ENCODE measurements at places on chromosomes 5 and 9.
A peak's percentile ranks its signal among the peaks of the same experiment; 100 is the strongest.

DNA sequence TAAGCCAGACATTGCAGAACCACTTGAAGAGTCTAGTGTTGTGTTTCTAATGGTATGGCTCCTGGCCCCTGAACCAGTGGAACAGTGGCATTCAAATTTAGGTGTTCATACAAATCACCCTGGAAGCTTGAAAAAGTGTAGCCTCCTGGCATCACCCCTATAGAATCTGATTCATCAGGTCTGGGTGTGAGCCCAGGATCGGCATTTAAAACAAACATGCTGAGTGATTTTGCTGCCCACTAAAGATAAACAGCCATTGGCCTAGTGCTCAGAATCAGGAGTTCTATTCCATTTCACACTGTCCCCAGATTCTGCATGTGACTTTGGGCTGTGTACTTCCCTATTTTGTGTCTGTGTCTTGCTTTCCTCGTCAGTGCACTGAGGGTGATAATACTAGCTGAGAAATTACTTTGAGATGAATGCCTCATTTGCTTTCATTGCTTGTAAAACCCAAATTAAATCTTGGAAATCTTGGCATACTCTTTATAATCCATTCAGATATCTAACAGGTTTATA, 241.5 kb upstream of the CLINT1 start:
- no peak for DNase-seq

- DNase-seq, result no peak
Observed at GRCh38 chr5:135108992-135109391, 75.0 kb upstream of the PITX1 start.

- DNase-seq, result no peak
Observed at GRCh38 chr5:124867137-124867704, 120.8 kb upstream of the ZNF608 start.

- no peak for DNase-seq
Observed at GRCh38 chr5:136864960-136865359, 499.6 kb upstream of the TRPC7 start.

GRCh38 chr5:31827867-31828266, 188.9 kb downstream of the PDZD2 start:
- no peak for DNase-seq

- no peak for DNase-seq
Observed at GRCh38 chr5:93403141-93403928, 177.7 kb downstream of the NR2F1-AS1 start.

DNA sequence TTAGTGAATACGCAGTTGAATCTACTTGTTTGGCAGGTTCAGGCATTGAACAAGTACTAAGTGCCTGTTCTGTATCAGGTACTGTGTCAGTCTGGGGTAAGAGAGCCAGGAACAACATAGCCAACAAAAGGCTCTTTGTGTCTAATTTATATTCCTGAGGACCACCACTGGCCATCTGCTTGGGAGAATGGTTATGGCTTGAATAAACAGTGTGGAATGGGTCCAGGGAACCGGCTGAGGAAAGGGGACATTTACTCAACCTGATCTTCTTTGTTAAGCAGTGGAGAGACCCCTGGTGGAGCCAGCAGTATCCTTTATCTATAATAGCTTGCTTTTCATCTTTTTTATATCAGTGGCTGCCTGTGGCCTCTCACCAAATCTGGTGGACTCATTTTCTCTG, 38.6 kb downstream of the EXOSC2 start:
- no peak for DNase-seq

DNA sequence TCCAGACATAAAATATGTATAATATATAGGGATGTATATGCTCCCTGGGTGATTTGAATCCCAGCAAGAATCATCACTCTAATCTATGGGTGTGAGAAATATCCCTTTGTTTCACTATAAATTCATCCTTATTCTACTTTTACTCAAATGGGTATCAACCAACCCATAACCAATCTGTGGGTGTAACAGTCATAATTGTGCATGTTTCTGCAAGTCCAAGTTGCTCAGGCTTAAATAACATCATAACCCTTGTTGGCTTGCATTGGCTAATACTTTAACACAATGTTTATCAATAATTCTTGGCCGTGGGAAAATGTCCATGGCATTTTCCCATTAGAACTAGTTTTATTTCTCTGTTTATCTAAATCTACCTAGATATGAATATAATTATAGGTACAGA, 530.5 kb upstream of the TLE4 start:
- no peak for DNase-seq

DNA sequence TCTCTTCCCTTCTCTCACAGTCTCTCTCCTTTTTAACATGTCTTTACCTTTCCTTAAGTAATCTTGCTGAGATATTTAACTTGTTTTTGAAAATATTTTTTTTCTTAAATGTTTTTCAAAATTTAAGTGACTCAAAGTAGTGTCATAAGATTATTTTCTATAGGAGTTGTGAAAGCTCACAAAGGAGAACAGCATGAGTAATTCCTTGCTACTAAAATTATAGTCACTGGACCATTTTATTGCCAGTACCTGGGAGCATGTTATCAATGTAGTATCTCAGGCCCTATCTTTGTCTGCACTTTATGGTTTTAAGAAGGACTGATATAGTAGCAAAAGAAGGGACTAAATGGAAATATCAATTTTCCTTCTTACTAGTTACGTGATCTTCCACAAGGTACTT, 181.9 kb downstream of the TMEM232 start:
- no peak for DNase-seq

DNA sequence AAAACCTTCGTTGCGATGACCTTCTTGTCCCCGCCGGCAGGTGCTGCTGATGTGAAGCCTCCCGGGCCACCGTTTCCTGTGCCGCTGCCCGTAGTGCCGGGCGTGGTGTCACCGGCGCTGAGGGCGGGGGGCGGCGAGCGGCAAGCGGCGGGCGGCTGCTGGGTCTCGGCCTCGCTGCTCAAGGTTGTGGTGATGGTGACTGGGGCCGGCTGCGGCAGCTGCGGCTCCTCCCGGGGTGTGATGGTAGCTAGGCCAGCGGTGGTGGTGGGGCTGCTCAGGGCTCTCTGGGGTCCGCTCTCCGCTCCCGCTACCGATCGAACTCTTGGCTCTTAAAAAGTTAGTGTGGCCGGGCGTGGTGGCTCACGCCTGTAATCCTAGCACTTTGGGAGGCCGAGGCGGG, 36.0 kb upstream of the PTPN3 start:
- no peak for DNase-seq

- DNase-seq, result no peak
Observed at GRCh38 chr5:139667001-139667729, 19.0 kb downstream of the CXXC5 start.

GRCh38 chr9:89537166-89537565, 39.3 kb upstream of the SEMA4D start:
- no peak for DNase-seq

- no peak for DNase-seq
Observed at GRCh38 chr5:90170261-90170660, 239.3 kb downstream of the CETN3 start.

DNA sequence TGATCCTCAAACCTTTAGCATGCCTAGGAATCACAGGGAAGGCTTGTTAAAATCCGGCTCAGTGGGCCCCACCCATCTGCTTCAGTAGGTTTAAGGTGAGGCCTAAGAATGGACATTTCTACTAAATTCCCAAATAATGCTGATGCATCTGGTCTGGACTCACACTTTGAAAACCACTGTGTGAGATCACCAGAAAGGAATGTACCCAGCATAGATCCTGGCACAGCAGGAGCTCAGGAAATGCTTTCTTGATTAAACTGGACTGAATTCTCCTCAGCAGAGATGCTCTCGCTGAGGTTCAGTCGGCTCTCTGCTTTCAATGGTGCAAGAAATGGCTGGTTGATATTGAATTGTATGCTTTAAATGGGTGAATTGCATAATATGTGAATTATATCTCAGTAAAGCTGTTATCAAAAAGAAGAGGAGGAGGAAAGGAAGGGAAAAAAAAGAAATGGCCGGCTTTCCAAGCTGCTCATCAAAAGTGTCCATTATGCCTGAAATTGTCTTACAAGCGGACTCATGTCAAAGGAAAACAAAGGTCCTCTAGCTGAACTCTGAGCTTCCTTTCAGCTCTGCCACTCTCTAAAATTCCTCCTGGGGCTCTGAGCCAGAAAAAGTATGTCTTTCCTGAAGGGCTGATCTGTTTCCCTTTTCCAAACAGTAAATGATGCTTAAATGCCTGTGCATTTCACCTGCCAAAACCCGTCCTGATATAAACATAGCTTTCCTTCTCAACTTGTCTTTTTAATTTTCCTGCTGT, 77.6 kb upstream of the SAP30L start:
- DNase-seq, result no peak

DNA sequence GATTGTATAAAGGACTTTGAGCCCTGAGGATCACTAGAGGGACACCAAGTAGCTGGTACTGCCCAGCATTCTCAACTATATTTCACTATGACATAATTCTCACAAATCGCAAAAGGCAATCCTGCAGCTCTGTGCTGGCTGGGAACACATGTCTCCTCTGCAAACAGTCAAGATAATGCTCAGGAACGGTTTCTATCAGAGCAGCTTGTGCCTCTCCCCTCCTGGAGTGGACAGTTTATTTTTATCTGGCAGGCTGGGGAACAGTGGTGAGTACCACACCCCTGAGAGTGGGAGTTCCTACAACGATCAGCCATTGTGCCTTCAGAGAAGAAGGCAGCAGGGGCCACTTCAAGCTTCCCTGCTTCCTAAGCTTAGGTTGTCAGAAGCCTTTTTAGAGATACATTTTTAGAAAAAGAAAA, 65.8 kb downstream of the ERAP1 start:
- no peak for DNase-seq

DNA sequence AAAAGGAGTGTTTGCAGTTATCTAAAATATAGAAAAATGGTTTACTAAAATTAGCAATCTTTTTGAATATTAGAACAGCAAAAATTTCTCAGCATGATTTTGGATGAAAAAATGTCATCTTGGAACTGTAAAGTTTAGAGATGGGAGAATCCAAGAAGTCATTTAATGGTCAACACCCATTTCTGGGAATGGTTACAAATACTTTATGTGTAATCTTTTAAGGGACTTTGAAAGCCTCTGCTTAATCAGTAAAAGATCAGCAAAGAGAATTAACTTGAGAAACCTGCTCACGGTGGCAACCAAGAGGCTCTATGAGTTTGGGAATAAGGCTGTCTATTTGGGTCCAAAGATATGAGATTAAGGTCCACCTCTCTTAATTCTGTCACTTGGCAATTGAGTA, 13.0 kb downstream of the C1QTNF3 start:
- no peak for DNase-seq

GRCh38 chr5:150615141-150615699, 25.2 kb upstream of the SYNPO start:
- DNase-seq, result no peak

- no peak for DNase-seq
Observed at GRCh38 chr5:10689391-10690081, 71.5 kb downstream of the DAP start.

GRCh38 chr5:126594748-126595485, at the start of gene ALDH7A1:
Gene ALDH7A1, minus strand, starts transcription at chr5:126595219. Its CDS starts 21 bp downstream, at chr5:126595198.
- DNase-seq, result peak; percentile 10

DNA sequence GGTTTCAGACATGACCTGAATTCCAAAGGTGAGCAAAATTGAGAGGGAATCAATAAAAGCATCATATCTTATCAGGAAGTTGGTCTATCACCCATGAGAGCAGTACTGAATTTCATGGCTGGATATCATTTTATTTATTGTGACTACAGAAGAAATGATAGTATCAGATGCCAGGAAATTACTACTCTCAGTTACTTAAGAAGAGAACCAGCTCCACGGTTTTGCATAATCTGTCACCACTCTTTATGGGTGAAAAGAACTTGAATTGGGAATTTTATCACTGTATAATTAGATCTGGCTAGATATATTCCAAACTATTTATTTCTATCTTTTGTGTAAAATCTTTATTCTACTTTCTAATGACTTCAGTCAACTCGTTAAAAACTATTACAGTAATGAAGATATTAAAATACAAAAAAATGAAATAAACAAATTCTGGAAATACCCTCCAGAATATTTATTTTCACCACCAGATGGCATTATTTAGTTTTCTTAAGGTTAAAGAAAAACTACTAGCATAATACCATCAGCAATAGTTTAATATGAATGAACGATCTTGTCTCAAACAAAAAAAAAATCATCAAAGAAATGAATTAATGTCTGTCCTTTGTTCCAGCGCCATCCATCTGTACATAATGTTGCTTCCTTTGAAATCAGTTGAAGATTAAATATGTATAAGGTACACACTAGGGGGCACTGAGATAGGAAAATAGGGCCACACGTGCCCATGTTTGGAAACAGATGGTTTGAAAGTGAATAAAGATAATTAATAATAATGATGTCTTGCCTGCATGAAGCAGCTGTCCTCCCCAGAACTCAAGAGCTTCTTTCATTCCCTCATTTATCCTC, 84.7 kb upstream of the SLCO6A1 start:
- DNase-seq, result no peak

DNA sequence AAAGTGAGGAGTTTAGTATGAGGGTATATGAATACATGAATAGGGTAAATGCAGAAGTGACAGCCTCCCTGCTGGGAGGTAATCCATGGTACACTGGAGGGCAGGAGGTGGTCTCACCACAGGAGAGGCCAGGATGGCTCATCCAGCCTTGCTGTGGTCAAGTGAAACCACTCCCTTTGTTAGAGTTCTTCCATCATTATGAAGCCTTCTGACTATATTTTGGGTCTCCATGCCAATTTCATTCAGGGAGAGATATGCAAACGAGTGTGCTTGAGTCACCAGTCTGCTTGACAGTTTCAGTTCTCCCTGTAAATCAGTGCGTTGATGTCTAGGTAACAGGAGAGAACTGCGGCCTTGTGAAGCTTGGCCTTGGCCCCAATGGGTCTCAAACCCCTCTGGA, 16.4 kb downstream of the PPP3R2 start:
- DNase-seq, result no peak

- DNase-seq, result no peak
Observed at GRCh38 chr9:8857068-8857925, 1057.7 kb upstream of the DMAC1 start.

- no peak for DNase-seq
Observed at GRCh38 chr5:3347741-3348140, 247.9 kb upstream of the IRX1 start.

DNA sequence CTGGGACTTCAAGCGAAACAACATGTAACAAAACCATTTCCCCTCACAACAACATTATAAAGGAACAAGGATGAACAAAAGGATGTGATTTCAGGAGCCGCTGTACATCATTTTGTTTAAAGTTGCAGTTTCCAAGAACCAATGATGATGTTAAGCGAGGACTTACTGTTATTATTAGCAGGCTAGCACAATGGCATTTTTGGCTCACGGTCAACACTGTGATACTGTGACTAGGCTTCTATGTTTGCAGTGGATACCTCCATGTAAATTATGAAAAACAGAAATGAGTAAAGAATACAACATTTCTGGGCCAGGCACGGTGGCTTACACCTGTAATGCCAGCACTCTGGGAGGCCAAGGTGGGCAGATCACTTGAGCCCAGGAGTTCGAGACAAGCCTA, 113.0 kb downstream of the AUH start:
- DNase-seq, result no peak

DNA sequence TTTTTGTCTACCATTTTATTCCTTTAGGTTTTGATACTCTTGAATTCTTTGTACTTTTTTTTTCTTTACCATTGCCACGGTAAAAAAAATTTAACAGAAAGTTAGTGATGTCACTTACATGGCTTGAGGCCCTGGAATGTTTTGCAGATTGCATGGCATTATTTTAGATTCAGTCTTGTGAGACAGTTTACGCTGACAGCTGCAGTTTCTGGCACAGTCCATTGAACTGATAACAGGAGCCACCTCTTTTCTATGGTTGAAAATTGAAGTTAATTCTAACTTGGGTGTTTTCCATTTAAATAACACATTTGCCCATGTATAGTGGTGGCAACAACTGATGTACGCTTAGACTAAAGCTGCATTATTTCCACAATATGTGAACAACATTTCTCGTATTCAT, 1028.5 kb downstream of the CDH18 start:
- DNase-seq, result no peak

- DNase-seq, result no peak
Observed at GRCh38 chr5:102856389-102856777, 101.3 kb downstream of the PAM start.

GRCh38 chr5:115580941-115581340, 21.3 kb downstream of the TICAM2 start:
- no peak for DNase-seq
